ENCODE measurements at places on chromosomes 7 and 10.

DNA sequence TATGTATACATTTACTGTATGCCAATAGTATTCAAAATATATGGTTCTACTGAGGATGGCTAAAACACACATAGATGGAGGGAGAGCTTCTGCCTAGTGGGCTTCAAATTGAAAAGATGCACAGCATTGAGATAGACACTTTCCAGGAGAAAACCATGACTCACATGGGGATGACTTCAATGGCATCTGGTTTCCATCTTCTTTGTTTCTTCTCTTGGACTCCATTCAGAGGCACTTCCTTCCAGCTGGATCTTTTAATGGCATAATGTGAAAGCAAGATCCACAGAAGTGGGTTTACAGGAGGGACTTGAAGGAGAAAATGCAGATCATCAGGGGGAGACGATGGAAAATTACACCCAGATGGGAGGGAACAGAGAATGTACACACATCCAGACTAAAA is 84.9 kb downstream of the ZNF365 start:
- DNase-seq: no peak

GRCh38 chr10:61970182-61971002 is 68.9 kb downstream of the ARID5B start:
- DNase-seq: no peak

GRCh38 chr7:94289071-94289470 is 105.6 kb upstream of the COL1A2 start:
- peak; percentile 8 for DNase-seq

- DNase-seq: no peak
Observed at GRCh38 chr10:76950354-76950753, 687.3 kb downstream of the KCNMA1 start.

DNA sequence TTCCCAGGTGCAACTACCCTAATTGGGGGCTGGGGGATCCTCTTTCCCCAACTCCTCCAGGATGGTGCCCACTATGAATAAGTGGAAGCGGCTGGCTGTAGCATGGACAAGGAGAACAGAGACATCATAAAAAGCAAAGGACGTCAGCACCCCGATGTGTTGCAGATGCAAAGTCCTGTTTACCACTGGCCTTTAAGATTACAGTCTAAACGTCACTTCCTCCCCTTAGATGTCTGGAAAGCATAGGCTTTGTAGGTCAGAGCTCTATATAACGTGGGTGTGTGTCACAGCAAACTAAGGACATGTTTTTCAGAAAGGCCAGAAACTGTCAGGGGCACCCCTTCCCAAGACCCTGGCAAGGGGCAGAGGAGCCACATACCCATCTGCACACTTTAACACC is 7.9 kb downstream of the COBL start:
- DNase-seq: no peak

DNA sequence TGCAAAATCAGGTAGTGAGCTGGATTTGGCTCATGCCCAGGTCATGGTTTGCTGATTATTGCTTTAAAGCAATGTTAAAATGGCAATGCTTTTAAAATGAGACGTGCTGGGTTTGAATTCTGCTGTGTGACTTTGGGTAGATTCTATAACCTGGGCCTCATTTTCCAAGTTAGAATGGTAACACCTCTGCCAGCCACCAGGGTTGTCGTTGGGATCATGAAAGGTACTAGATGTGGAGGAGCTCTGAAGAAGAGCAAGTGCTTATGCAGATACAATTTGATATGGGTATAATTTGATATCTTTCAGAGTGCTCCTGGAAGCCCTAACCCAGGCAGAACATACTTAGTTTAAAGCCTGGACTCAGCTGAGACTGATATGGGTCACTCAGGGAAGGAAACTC is 60.0 kb downstream of the EVX1 start:
- DNase-seq: no peak

- DNase-seq: no peak
Observed at GRCh38 chr10:63631991-63632390, 110.8 kb downstream of the REEP3 start.

GRCh38 chr10:63140077-63140476 is 6.9 kb downstream of the NRBF2 start:
- no peak for DNase-seq

DNA sequence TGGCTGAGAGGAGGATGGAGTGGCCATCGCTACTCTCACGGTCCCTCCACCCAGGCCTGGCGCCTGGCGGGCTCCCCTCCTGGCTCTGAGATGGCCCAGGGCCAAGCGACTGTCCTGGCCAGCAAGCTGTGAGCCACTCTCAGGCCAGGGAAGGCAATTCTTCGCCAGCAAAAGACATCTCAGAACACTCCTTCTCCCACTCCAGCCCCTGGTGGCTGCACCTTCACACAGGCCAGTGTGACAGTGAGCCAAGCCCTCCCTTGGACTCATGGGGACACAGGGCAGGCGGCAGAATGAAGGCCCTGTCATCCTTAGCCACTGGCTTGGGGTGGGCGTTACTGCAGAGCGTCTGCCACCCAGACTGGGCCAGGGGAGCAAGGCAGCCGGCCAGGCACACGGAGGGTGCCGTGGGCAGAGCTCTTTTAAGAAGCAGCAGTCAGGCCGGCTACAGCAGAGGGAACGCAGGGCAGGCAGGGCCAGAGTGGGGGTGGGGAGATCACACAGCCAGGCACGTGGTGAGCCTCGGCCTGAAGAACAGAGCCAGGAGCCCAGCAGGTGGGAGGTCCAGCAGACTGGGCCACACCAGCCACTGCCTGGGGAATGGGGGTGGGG is 14.4 kb downstream of the STK32C start:
- DNase-seq: no peak

GRCh38 chr7:156198277-156198676 is 386.0 kb upstream of the SHH start:
- no peak for DNase-seq

- no peak for DNase-seq
Observed at GRCh38 chr7:99371376-99371920, 3.1 kb upstream of the ARPC1B start.

- no peak for DNase-seq
Observed at GRCh38 chr7:6071406-6071805, 40.2 kb downstream of the ANKRD61 start.

DNA sequence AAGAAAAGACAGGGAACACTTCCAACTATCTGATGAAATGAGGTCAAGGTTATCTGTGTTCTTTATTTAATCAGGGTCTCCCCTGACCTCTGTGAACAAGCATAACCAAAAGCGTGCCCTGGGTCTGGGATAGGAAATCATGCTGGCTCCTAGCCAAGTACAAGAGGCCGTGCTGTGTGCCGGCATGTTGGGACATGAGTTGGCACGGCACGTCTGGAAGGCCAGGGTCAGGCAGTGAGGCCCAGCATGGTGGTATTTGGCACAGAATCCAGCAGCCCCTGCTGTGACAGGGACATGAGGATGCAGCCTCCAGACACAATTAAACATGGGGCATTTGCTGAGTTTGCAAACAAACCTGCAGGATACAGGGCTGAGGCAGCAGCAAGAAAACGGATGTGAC is 320.4 kb downstream of the PLXNA4 start:
- no peak for DNase-seq

- DNase-seq: no peak
Observed at GRCh38 chr10:10642751-10643150, 374.9 kb upstream of the CELF2 start.

DNA sequence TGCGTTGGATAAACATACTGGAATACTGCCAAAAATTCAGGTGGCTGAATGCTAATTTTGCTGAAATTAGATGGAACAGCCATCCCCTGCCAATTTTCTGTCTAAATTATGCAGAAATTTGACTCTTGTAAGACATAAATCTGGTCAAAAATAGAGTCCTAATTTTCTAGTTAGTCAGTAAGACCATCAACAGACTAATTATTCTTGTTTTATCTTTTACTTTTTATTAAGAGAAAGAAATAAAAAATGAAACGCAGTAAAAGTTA is 110.3 kb upstream of the GATA3 start:
- DNase-seq: no peak

DNA sequence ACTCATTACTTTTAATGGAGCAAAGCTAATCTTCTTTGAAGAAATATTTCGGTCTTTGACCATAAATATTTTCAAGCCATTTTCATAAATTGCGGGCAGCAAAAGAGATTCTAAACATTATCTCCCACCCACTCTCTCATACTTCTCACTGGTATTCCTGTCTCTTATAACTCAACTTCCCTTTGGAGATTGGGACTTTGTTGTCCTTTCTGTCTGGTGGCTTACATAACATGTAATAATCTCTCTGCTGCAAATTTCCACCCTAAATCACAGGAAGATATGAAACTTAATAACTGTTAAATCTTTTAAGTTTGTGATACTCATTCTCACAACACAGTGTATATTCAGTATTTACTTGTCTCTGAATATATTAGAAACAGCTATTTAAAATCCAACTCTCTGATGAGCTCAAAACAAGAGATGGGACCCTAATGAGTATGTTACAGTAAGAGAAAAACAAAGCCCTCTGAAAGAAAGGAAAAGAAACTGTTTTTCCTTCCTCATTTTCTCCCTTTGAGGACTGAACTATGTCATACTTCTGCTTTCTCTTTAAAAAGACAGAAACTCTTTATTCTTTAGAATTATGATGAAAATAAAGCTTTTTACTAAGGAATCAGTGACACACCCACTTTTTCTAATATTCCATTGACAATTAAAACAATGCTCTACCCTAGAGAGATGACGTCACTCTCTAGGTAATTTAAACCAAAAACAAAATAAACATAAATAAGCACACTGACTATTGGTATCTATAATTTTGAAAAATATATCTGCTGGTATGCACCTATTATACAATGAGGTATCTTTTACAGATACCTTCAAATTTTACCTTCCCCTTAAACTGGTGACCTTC is 14.7 kb downstream of the CALCR start:
- DNase-seq: no peak

DNA sequence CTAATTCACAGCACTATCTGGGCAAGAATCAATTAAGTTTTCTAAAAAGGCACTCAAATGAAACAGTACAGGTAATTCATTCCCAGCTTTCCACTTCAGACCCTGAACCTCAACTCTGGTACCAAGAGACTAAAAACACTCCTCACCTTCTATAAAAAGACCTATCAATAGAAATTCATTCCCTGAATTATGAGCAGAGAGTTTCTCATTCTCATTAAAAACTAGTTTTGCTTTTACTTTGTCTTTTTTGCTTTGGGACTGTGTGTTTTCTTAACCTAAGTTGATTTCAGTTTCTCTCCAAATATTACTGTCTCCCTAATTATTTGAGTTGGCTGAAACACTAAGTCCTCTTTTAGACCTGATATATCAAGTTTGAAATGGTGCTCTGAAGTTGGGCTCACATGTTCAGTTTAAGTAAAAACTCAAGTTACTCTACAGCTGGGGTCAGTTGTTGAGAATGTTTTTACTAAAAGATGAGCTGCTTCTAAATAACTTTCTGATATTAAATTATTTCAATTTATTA is 189.5 kb downstream of the JAZF1 start:
- DNase-seq: no peak

DNA sequence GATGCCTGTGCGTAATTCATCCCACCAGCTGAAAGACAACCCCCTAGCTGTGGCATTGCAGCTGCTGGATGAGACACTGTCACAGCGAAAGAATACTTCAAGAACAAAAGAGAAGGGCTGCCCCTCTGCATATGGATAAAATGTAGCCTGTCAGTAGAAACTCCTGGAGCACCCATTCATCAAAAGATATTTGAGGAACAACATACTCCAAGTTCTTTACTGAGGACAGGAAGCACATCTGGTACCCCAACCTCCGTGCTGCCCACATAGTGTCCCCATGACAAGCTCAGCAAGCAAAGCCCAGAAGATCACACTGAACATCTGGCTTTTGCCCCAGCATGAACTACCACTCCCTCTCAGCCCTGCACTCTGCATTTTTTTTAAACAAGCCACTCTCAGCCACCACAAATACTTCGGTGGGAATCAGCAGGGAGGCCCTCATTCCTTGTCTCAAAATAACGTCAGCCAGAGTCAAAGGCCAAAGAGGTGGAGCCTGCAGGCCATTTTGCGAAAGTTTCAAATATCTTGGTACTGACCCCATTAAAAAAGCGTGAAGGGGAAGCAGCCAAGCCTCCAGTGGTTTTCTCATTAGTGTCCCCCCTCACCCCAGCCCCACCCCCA is 1.7 kb downstream of the CREB3L2 start:
- DNase-seq: no peak

GRCh38 chr10:6574664-6575176 is 5.4 kb downstream of the PRKCQ start:
- DNase-seq: no peak

- no peak for DNase-seq
Observed at GRCh38 chr10:125161707-125162119, 1.4 kb upstream of the CTBP2 start.

DNA sequence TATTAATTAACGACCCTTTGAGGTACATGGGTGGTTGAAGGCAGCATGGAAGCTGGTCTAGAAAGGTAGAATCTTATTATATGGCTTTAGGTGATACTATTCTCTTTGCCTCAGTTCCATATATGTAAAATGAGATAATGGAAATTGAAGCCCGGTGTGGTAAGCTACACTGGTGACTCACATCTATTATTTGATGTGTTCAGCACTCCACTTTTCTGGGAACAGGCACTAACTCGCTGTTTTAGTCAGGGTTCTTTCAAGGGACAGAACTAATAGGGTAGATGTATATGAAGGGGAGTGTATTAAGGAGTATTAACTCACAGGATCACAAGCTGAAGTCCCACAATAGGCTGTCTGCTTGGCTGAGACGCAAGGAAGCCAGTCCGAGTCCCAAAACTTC is 4.4 kb upstream of the TRUB1 start:
- no peak for DNase-seq

DNA sequence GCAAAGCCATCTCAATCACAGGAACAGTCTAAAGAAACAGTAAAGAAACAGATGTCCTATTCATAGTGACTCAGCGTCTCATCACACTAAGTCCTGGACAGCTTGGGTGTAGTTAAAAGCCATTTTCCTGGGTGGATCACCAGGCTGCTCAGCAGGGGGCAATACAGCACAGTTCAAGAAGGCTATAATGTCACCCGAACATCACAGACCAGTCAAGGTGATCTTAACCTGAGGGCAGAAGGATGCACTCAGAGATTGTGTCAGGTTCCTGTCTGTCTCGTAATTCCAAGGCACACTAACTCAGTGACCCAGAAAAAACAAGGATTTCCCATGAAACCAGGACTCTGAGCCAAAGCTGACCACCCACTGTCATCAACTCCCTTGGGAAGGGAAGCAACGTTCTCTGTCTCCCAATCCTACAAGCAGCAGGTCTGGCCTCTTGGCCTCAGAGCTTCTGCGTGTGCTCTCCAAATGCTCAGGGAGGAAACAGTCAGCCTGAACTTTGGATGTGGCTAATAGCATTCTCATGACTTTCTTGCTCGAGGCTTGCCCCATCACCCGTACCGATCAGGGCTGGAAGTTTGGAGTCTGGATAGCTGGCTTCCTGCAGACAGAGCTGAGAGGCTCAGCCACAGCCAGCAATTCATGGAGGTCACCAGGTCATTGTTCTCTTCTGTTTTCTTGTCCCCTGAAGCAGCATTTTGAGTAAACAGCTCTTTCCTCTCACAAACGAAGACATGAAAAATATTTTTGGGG is 90.4 kb upstream of the FAM171A1 start:
- peak; percentile 99 for DNase-seq
